CD14-positive monocyte (primary cell): ENCODE measurements at places on chromosomes 6 and 20. TPM values are rescaled to one million over a fixed set of nuclear protein-coding genes. Genes with fewer than 3 reads are reported as not detected.

DNA sequence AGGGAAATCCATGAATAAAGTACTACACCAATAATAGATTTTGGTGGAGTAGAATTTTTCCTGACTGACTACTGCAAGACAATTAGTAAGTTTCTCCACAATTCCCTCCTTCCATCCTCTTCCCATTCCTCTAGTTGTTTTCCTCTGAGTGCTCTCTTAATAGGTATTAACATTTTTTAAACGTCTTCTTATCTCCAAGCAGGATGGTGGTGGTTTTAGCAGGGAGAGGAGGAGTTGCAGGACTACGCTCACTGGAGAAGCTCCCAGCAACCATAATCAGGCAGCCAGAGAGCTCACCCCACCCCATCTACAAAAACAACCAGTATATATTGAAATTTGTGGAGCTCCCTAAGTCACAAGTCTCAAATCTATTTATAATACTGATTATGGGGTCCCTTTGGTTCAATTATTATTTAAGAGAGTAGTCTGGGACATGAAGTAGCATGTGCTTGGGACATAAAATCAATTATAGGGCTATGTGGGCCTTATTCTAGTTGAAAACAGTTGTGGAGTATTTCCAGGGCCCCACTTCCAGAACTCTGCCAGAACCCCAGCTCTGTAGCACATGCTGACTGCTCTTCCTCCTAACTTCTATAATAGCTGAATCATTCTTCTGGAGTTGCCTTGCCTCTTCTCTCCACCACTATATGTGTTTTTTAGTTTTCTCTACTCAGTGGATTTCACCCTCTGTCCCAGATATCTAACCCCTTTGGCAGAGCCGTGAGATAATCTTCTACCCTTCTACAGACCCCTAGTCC, 49.8 kb downstream of the MYB start:
- H3K27ac ChIP-seq, result no peak overlapping the region
- H3K4me1 ChIP-seq, result peaks cover 34% of the 10 kb centered on the region
- H3K4me3 ChIP-seq, result no peak overlapping the region
- H3K27me3 ChIP-seq, result no peaks in the 10 kb centered on the region
- no peaks in the 10 kb centered on the region for H3K36me3 ChIP-seq

DNA sequence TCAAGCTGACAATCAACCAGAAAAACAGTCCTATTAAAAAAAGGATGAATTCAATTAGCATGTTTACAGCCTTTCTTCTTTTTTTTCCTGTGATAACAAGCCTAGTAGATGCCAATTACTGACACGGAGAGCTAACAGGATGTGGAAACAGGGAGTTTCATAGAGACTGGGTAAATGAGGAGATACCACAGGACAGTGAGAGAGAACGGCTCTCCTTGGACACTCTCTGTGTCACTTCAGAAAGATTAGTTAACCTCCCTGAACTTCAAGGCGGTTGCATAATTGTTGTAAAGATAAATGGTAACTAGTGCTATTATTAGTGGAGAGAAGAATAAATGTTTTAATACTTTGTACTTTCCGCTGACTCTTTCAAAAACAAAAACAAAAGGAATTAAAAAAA, 14.8 kb downstream of the SLC17A5 start:
- peaks cover 79% of the 10 kb centered on the region for H3K36me3 ChIP-seq
- DNase-seq, result no peak
- no peaks in the 10 kb centered on the region for H3K4me1 ChIP-seq
- no peak overlapping the region for H3K4me3 ChIP-seq
- H3K27ac ChIP-seq, result no peak overlapping the region
- no peaks in the 10 kb centered on the region for H3K27me3 ChIP-seq

- no peak overlapping the region for H3K27ac ChIP-seq
- H3K4me3 ChIP-seq, result no peak overlapping the region
- no peaks in the 10 kb centered on the region for H3K36me3 ChIP-seq
- no peaks in the 10 kb centered on the region for H3K4me1 ChIP-seq
- H3K27me3 ChIP-seq, result no peaks in the 10 kb centered on the region
These were observed 19.8 kb downstream of the COL20A1 start for GRCh38 chr20:63312690-63313348.

- H3K4me1 ChIP-seq, result no peaks in the 10 kb centered on the region
- no peaks in the 10 kb centered on the region for H3K27me3 ChIP-seq
- H3K4me3 ChIP-seq, result no peak overlapping the region
- H3K36me3 ChIP-seq, result no peaks in the 10 kb centered on the region
These were observed 747.7 kb upstream of the ADGRB3 start for GRCh38 chr6:67887419-67887746.

DNA sequence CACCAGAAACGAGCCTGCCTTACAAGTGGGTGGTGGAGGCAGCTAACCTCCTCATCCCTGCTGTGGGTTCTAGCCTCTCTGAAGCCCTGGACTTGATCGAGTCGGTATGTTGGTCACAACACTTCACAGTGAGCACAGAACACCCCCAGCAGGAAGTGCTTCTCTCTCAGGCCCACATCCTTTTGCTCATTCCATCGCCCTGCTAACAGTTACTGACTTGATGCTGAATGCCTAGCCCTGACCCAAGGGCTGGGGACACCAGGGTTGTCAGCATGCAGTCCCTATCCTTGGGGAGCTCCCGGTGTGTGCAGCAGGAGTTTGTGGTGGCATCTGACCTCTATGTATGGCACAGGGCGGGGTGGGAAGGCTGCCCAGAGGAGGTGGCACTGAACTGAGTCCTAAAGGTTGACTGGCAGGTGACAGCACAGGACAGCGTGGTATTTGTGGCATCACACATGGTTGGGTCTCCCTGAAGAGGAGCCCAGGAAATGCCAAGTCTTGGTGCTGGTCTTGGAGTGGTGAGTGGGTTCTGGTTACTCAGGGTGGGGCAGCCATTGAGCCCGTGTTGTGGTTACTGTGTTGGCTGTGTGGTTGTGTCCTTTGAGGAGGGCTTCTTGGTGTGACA, 26.7 kb downstream of the GTSF1L start:
- H3K27me3 ChIP-seq, result no peaks in the 10 kb centered on the region
- H3K27ac ChIP-seq, result no peak overlapping the region
- no peak for DNase-seq
- H3K4me3 ChIP-seq, result no peak overlapping the region
- peaks cover 15% of the 10 kb centered on the region for H3K36me3 ChIP-seq
- H3K4me1 ChIP-seq, result no peaks in the 10 kb centered on the region

Gene MYMX
- polyA plus RNA-seq, result not detected

DNA sequence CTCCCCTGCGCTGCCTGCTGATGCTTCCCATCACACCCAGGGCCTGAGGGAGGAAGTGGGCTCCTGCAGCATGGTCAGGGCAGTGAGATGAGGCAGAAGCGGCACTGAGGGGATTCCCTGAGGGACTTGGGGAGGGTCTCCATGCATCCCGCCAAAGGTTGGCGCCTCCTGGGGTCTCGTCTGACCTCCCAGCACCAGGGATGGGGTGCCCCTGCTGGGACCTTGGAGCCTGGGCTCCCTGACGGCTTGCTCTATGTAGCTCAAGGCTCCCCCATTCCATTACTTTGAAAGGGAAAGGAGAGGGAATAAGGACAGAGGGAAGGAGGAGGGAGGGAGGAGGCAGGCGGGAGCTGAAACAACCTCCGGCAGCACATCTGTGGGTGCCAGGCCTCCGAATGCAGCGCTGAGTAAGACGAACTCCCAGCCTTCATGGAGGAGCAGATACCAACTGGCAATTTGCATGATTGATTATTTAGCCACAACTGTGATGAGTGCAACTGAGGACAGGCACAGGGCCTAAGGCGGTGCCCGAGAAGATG, 259.3 kb downstream of the ERMARD start:
- no peaks in the 10 kb centered on the region for H3K36me3 ChIP-seq
- H3K27ac ChIP-seq, result no peak overlapping the region
- peaks cover 5% of the 10 kb centered on the region for H3K27me3 ChIP-seq
- no peak for DNase-seq
- no peak overlapping the region for H3K4me3 ChIP-seq

DNA sequence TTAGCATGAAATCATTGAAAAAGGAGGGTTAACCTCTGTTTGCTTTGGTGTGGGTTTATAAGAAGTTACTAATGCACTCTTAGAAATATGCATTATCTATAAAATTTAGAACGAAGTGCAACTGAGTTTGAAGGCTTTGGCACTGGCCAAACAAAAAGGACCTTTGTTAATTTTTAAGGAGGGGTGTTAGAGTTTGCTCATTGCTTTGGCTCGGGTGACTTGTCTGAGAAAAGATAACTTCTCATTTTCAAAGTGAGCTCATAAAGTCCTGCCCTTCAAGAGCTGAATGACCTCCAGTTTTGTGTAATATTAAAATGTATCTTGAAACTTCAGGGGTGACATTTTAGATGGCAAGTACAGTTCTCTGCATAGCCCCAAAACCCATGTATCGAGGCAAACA, 25.9 kb downstream of the NEDD9 start:
- peak overlapping the region; percentile 67 for H3K27ac ChIP-seq
- no peaks in the 10 kb centered on the region for H3K27me3 ChIP-seq
- no peak overlapping the region for H3K4me3 ChIP-seq

DNA sequence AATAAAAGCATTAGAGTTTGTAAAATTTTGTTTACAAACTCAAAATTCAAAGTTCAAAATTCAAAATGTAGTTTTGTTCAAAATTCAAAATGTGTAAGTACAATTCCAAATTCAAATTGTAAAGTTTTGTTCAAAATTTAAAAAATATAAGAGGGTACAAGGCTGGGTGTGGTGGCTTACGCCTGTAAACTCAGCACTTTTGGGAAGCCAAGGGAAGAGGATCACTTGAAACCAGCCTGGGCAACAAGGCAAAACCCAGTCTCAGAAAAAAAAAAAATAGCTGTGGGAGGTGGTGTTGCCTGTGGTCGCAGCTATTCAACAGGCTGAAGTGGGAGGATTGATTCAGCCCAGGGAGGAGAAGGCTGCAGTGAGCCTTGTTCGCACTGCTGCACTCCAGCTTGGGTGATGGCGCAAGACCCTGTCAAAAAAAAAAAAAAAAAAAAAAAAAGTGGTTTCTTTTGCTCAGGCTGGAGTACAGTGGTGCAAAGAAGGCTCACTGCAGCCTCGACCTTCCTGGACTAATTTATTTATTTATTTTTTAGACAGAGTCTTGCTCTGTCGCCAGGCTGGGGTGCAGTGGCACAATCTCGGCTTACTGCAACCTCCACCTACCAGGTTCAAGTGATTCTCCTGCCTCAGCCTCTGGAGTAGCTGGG, 5.4 kb upstream of the ZBTB12 start:
- no peaks in the 10 kb centered on the region for H3K36me3 ChIP-seq
- no peak overlapping the region for H3K27ac ChIP-seq
- no peaks in the 10 kb centered on the region for H3K27me3 ChIP-seq
- DNase-seq, result no peak

GRCh38 chr6:129312880-129313279, 397.1 kb downstream of the ARHGAP18 start:
- no peak for DNase-seq
- H3K27ac ChIP-seq, result no peak overlapping the region
- H3K27me3 ChIP-seq, result no peaks in the 10 kb centered on the region
- no peaks in the 10 kb centered on the region for H3K36me3 ChIP-seq

Gene RPRD1B
- 4.6 and 12.3 TPM in 2 replicates for polyA plus RNA-seq

- H3K27me3 ChIP-seq, result no peaks in the 10 kb centered on the region
- peaks cover 2% of the 10 kb centered on the region for H3K36me3 ChIP-seq
- H3K4me1 ChIP-seq, result peaks cover 38% of the 10 kb centered on the region
These were observed 2.8 kb upstream of the DIDO1 start for GRCh38 chr20:62929051-62929538.

DNA sequence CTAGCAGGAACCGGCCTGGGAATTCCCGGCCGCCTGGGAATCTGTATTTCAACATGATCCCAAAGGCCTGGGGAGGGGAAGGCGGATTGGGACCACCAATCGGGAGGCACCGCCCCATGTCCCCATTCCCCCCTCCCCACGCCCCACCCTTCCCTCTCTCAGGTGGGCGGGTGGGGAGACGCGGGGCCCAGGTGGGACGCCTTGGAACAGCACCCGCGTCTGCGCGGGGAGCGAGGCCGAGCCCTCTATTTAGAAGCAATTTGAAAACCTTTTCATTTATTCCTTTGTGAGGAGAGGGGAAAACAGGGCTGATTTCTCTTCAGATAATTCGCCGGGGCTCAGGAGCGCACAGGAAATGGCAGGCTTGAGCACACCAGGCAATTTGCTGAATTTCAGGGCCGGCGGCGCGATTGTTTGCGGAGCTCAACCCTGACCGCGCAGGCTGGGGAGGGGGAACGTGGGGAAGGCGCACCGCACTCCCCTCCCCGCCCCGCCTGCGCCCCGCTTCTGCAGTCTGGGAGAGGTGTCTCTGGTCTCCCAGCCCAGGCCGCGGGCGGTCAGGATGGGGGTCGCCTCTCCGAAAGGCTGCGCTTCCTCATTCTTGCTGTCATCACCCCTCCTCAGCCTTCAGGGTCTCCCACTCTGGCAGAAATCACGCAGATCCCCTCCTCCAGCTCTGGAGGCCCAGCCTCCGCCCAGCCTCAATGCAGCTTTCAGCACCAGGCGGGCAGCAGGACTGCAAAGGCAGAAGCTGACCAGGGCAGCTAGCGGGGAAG, 170.0 kb downstream of the GRM4 start:
- H3K36me3 ChIP-seq, result no peaks in the 10 kb centered on the region
- no peak for DNase-seq
- no peak overlapping the region for H3K4me3 ChIP-seq
- no peak overlapping the region for H3K27ac ChIP-seq
- peaks cover 5% of the 10 kb centered on the region for H3K27me3 ChIP-seq

Gene HLA-DOA
- 9.1 TPM for polyA plus RNA-seq

GRCh38 chr6:155419161-155419560, 36.5 kb downstream of the NOX3 start:
- DNase-seq, result no peak
- H3K27me3 ChIP-seq, result no peaks in the 10 kb centered on the region
- no peak overlapping the region for H3K27ac ChIP-seq
- H3K4me1 ChIP-seq, result peaks cover 22% of the 10 kb centered on the region
- no peak overlapping the region for H3K4me3 ChIP-seq

DNA sequence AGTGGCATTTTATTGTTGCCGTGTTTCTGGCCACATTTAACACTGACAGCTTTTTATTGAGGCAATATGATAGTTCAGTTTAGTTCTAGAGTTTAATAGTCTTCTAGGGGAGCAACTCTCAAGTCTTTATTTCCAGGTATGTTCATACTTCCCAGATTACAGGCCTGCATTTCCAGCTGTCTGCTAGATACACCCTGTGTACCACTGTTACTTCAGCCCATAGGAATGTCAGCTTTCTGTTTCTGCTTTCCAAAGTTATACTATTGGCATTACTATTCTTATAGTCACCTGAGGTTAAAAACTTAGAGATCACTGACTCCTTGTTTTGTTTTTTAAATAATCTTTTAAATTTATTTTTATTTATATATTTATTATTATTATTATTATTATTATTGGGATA, 7.6 kb downstream of the ZNF451 start:
- no peaks in the 10 kb centered on the region for H3K27me3 ChIP-seq
- DNase-seq, result no peak
- H3K36me3 ChIP-seq, result peaks cover 46% of the 10 kb centered on the region
- H3K27ac ChIP-seq, result peak overlapping the region; percentile 23

DNA sequence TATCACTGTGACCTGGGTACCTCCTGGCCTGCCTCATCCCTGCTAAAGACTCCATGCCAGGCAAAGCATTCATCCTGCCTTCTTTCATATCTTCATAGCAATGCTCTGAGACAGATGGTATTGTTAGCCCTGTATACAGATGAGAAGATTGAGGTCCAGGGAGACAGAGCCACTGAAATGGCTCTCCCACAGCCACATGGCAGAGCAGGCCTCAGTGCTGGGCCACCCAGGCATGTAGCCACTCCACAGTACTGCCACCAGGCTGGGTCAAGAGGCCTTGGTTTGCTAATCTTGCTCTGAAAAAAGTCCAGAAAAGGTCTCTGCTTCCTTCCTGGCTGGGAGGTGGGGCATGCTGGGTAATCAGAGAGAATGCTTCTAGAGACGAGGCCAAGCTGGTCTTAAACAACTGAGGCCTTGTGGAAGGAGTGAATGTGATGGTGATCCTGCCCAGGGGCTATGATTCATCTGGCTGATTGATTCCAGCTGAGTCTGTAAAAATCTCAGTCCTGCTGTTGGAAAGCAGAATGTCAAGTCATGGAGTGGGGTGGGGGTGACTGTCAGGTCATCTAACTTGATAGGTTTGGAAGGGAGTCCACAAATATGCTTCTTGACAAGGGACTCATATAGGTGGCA, 29.8 kb downstream of the HM13 start:
- no peak for DNase-seq
- peaks cover 68% of the 10 kb centered on the region for H3K36me3 ChIP-seq
- H3K27ac ChIP-seq, result no peak overlapping the region
- no peaks in the 10 kb centered on the region for H3K27me3 ChIP-seq
